Mammary epithelial cell (primary cell): ENCODE measurements at places on chromosomes 2 and 18. TPM values are rescaled to one million over a fixed set of nuclear protein-coding genes. Genes with fewer than 3 reads are reported as not detected.
A peak's percentile ranks its signal among the peaks of the same experiment; 100 is the strongest.

The AKAIN1 gene
- not detected for polyA plus RNA-seq

The CSRNP3 gene
- 0.95 TPM for polyA plus RNA-seq

DNA sequence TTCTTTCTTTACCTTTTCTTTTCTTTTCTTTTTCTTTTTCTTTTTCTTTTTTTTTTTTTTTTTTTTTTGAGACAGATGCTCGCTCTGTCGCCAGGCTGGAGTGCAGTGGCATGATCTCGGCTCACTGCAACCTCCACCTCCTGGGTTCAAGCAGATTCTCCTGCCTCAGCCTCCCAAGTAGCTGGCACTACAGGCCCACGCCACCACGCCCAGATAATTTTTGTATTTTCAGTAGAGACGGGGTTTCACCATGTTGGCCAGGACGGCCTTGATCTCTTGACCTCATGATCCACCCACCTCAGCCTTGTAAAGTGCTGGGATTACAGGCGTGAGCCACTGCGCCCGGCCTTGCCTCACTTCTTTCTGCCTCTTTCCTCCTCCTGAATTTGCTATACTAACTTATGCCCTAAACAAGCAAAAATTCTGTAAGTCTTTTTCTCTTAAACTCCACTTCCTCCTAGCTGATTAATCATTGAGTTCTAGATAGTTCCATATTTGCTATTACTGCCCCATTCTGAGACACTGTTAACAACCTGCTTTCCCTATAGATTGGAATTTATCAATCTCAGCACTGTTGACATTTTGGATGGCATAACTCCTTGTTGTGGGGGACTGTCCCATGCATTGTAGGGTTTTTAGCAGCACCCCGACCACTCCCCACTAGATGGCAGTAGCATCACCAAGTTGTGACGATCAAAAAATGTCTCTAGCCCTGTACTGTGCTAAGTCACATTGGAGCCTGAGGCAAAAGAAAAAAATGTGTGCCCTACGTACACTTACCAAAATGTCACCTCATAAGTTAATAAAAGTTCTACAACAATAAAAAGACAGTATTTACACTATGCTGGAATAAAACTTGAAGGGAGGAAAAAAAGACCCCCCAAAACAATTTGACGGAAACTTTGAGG is 16.4 kb upstream of the THADA start:
- DNase-seq, result peak; percentile 58

The NRBP1 gene
- 128 TPM for polyA plus RNA-seq

GRCh38 chr2:190065839-190066238 is 3.3 kb upstream of the MSTN start:
- DNase-seq, result no peak

- DNase-seq, result no peak
Observed at GRCh38 chr2:113190871-113191270, 17.1 kb downstream of the PSD4 start.

The ZNF512 gene
- 8.6 TPM for polyA plus RNA-seq

DNA sequence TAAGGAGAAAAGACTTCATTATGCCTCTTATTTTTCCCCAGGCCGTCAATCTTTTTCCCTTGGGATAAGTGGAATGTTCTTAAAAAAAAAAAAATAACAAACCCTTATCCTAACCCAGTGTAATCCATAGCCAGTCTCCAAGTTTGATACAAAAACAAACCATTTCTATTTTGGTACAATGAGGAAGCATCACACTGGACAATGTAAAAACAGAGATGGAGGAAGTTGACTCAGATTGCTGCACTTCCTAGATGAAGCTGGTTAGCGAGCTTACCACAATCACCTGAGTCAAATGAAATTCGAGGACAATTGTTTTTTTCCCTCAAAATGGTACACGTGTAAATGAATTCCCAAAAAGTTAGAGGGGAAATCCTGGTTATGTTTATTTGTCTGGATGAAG is 259.7 kb downstream of the TCF4 start:
- DNase-seq, result no peak

DNA sequence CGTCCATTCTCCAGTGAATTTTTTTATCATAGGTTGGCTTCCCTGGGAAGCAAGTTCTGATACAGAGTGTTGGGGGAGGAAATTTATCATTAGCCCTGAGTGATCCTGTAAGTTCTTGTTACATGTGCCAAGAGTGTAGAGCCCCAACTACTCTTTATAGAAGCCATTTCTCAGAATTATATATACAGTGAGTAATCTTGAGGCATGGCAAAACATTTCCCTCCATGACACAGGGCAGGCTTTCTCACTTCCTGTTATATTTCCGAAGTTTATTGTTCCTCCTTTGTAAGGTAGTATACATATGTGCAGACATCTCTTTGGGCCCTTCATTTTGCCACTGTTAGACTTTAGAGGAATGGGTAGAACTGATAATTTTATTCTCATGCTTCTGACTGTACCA is 484.7 kb upstream of the NRXN1 start:
- no peak for DNase-seq

DNA sequence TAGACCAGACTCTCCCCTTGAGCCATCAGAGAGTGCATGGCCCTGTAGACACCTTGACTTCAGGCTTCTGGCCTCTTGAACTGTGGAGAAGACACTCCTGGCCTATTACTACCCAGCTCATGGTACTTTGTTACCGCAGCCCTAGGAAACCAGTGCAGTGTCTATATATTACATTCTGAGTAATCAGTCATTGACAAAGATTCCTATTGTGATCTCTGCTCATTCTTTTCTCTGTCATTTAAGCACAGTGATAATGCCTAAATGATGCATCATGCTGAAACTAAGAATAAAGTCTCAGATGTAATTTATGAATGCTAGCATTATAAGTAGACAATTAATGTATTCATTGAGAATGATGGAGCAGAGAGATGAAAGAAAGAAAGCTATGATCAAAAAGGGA is 603.5 kb downstream of the SOCS6 start:
- DNase-seq, result no peak

The CAD gene
- polyA plus RNA-seq, result 39.9 TPM

DNA sequence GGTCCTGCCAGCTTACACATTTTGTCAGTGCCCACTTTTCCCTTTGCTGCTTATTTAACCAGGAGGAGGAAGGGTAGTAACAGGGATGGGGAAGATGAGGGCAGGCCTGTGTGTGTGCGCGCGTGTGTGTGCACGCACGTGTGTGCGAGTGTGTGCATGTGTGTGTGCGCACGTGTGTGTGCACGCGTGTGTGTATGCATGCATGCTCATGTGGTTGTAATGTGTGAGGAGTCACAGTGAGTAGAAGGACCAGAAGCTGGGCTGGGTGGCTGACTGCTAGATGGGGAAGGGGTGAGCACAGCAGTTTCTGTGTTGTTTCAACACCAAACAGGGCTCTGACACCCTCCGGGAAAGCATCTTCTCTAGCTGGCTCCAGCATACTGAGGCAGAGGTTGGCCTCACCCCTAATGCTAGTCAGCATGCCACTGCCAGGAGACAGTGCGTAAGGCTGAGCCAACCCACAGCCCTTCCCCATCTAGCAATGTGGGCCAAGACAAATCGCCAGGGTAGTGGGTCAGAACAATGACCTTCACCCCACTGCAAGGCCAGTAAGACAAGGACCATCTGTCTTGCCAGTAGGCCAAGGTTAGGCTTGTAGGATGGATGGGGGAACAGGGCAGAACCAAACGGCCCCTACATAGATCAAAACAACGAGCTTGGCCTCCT is 218.7 kb upstream of the SMAD2 start:
- DNase-seq, result no peak

- no peak for DNase-seq
Observed at GRCh38 chr2:7830616-7831015, 851.2 kb upstream of the ID2 start.

DNA sequence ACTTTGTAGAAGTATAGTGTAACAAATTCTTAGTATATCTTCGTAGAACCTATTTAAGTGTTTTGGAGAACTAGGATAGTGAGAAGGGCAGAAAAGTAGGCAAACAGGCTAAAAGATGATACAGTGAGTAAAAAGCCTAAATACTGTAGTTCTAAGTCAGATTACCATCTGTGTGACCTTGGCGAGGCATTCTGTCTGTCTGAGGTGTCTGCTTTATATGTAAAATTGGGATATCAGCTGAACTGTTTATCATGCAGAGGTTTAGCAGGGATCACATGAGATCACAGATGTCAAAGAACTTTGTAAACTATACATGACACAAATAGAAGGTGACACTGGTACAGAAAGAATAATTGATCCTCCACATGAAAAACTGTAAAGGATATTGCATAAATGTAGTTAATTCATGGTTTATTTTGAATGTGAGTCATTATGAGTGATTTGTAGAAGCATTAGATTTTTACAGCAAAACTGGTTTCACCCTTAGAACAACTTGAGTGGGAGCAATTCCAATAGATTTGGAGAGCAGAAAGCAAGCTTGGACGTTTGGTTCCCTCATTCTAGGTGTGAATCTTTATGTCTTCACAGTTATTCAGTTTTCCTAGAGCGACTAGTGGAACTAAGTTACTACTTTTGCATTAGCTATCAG is 41.9 kb downstream of the TAF1B start:
- DNase-seq, result peak; percentile 19

DNA sequence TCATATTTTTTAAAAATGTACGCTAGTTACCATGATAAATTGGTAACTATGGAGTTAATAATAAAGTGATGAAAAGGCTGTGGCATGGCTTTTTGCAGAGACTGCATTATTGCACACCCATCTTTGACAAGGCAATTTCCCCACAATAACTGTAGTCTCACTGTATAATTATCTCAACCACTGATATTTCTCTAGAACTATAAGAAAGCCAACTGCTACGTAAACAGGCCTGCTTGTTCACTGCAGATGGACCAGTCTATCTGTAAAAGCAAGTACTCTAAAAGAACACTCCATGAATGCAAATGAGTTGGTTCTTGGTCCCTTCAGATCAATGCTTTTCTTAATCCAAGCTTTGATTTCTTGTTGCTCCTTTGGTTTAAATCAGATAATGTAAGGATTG is 218.7 kb downstream of the RBM43 start:
- no peak for DNase-seq
